Activated CD4-positive, alpha-beta memory T cell treated with anti-CD3 and anti-CD28 coated beads, Interleukin-2, amount 10 ng/mL, durations not matched to agents 7 days and 5 days (primary cell): ENCODE measurements at places on chromosomes 16 and 17. TPM values are rescaled to one million over a fixed set of nuclear protein-coding genes. Genes with fewer than 3 reads are reported as not detected.
A peak's percentile ranks its signal among the peaks of the same experiment; 100 is the strongest.

Gene MT1F
- 15.8 TPM for total RNA-seq

- DNase-seq: peak; percentile 57
Observed at GRCh38 chr17:65055708-65056638, 567 bp downstream of the GNA13 start.

GRCh38 chr16:26186091-26186615, 494.4 kb downstream of the HS3ST4 start:
- DNase-seq: no peak

DNA sequence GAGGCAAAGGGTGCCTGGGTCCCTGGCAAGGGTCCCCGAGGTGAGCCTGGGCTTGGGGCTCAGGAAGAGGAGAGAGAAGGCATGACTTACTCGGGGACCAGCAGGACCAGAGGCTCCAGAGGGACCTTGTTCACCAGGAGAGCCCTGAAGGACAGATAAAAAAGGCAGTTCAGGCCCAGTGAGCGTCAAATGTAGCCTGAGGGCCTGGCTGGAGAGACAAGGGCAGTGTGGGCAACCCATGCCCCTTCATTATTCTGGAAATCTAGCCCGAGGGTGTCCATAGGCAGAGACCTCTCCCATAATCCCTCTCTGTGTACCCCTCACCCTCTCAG, 14.1 kb downstream of the COL1A1 start:
- no peak for DNase-seq

DNA sequence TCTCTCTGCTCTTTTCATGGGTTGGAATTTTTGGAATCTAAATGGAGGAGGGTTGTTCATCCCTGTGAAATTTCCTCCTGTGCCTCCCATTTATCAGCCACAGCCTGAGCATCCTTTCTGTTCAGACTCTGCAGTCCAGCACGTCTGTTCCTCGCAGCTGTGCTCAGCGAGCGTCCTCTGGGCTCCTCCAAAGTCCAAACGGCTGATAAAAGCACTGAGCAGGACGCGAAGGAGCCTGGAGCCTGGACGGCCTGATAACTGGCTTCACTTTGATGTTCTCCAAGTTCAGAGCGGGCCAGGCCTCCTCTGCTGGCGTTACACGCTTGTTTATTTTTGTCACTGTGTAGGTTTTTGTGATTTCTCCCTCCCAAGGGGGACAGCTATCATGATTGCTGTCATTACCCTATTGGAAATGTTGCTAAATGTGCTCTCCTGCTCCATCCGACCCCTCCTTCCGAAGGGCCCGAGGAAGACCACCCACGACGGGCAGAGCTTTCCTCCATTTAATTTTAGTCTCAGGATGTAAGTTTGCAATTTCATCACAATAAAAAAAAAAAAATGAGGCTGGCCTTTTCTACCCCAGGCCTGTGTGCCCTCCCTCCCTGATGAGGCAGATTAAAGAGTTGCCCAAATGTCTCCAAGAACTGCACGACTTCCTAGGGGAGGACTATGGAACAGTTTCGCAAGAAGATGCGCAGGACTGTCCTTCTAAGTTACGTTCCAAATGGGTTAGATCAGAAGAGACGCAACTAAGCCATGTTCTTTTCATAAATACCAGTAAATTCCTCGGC, 290.5 kb upstream of the FOXF1 start:
- no peak for DNase-seq

DNA sequence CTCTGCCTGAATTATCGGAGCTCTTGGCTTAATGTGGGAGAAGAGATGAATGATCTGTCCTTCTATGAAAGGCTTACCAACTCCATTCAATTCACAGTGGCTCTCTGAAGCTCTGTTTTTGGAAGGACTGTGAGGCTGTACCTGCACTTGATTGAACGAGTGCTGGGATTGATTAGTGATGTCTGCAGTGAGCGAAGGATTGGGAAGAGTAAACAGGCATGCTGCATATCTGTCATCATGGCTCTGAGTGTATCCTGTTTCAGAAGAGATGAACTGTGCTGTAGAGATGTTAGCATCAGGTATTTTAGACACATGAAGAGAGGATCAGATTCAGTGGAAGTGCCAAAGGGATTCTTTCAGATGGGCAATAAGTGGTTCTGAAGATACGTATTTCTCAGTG, 564.0 kb downstream of the MAF start:
- DNase-seq: no peak

DNA sequence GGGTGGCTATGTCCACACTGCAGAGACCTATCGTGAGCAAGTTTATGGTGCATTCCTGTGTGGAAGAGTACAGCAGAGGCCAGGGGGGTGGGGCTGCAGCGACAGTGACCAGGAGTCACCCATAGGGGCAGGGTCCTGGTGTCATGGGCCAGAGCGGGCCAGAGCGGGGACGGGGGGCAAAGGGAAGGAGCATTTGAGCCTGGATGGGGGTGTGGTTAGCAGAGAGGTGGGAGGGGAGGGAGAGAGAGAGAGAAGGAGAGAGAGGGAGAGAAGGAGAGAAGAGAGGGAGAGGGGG, 17.8 kb downstream of the JPH3 start:
- DNase-seq: no peak

DNA sequence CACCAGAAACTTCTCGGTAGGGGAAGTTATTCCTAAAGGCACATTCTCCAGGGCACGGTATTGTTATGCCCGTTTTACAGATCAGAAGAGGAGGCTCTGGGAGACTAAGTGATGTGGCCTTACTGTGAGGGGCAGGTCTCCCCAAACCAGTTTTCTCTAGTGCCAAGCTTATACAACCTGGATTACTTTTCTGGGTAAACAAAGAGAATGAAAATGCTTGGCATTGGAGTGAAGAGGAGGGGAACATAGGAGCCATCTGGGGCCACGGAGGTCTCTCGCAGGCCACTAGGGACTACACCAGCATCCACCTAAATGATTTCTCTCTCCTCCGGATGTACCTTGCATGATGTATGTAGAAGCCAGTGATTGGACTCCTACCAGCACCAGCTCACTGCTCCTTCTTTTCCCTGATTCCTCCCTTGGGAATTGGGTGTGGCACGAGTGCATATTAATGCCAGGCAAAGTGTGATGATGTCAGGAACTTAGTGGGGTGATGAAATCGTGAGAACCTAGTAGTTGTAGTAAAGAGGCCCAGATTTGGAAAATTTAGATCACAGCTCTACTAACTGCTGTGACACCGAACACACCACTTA, 674 bp downstream of the TOM1L1 start:
- no peak for DNase-seq

- DNase-seq: no peak
Observed at GRCh38 chr17:45905814-45906213, 11.5 kb downstream of the MAPT start.

GRCh38 chr16:87528690-87529579, 36.1 kb upstream of the ZCCHC14 start:
- no peak for DNase-seq

DNA sequence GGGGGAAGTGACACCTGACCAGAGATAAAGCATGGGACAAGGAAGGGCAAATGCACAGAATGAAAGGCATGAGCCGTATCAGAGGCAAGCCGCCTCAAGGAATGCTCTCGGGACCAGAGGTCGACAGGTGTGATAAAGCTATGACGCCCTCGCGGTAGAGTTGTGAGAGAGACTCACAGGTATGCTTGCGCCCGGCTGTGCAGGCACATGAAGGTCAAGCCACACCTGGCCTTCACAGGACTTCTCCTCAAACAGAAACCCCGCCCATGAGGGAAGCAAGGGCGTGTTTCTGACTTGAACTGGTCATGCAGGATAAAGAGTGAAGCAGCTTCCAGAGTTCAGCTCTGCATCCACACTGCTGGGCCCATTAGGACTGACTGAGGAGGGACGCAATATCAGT, 7.8 kb downstream of the NCBP3 start:
- DNase-seq: no peak

DNA sequence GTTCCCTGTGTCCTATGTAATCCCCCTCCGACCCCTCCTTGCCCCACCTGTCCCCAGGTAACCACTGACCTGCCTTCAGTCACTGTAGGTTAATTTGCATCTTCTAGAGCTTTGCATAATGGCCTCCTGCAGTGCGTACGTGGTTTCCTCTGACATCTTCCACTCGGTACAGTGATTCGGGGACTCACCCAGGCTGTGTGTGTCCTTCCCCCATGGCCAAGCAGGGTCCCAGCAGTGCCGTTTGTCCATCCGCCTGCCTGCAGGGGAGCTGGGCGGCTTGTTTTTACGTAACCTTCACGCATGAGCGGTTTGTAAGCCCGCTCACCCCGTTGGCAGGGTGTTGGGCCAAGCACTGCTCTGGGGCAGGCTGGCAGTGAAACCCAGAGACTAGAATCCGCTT, 7.9 kb downstream of the MAPK8IP3 start:
- DNase-seq: no peak

GRCh38 chr16:10597187-10597601, 16.8 kb upstream of the EMP2 start:
- DNase-seq: no peak

Gene HSD11B2
- not detected for total RNA-seq

- no peak for DNase-seq
Observed at GRCh38 chr16:25317732-25318316, 60.2 kb upstream of the ZKSCAN2 start.

Gene DNAH3
- total RNA-seq: 0.03 TPM

GRCh38 chr17:70276906-70277305, 107.6 kb downstream of the KCNJ2 start:
- DNase-seq: no peak

DNA sequence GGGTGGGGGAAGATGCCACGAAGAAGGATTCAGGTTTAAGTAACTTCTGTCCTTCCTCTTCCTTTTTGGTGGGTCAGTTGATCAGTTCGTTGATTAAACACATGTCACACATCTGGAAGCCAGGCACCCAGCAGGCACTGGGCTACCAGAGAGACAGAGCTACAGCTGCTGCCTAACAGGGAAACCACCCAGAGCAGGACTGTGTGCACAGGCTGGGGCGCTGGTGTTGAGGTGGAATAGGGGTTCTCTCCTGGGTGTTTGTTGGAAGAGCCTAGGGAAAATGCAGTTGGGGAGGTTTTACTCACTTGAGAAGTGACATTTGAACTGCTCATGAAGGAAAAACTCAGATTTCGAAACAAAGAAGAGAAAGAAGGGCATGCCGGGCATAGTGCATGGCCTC, 152.4 kb downstream of the IRX5 start:
- DNase-seq: no peak

- DNase-seq: no peak
Observed at GRCh38 chr16:16021988-16022682, 72.7 kb downstream of the ABCC1 start.

- no peak for DNase-seq
Observed at GRCh38 chr17:13788385-13788784, 186.7 kb upstream of the HS3ST3A1 start.

GRCh38 chr17:14474591-14474990, 173.7 kb downstream of the HS3ST3B1 start:
- DNase-seq: no peak

- no peak for DNase-seq
Observed at GRCh38 chr16:75222271-75222783, 3.5 kb downstream of the CTRB1 start.

DNA sequence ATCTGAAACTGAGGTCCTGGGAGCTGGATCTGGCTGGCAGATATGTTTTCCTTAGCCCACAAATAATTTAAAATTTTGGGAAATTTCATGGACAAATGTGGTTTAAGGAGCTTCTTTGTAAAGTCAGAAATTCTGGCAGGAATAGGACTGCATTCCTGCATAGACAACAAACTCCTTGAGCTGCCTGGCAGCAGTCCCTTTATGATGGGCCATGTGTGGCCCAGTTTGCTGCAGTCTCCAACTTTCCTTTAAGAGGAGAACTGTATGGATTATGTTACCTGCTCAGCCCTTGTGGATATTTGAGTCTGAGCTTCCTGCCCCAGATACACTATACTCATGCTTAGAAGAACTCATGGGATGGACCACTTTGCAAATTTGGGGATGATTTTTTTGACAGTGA, 48.5 kb upstream of the HS3ST2 start:
- DNase-seq: no peak

DNA sequence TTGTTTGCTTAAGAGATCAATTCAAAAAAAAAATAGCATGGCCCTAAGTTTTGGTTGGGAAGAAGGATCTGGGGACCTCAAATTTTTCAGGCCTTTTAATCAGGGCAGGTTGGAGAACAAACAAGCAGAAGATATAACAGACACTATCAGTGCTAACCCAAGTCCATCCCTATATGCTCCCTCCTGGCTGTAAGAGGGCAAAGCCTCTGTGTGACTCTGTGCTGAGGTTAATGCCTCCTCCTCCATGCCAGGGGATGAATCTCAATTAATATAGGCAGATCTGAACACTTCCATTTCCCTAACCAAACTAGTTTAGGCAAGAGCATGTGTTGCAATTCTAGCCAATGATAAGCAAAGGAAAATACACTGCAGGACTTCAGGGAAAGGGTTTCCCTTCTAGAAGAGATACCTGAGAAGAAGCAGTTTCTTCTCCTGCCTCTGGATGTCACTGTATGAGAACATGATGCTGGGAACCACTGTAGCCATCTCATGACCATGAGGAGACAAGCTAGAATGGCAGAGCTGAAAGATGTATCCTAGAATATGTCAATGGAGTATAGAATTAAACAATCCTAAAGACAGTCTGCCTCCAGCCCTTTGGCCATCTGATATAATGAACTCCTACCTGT, 76.0 kb downstream of the CHD9NB start:
- DNase-seq: no peak

GRCh38 chr17:21201874-21202273, 12.1 kb downstream of the TMEM11 start:
- DNase-seq: no peak

GRCh38 chr17:18262111-18262510, 1.6 kb downstream of the MIEF2 start:
- DNase-seq: no peak

Gene SLC5A11
- not detected for total RNA-seq

GRCh38 chr17:62172492-62173291, 107.6 kb upstream of the MED13 start:
- no peak for DNase-seq

GRCh38 chr16:14489460-14489859, 140.6 kb downstream of the PARN start:
- no peak for DNase-seq

Gene GRB7
- total RNA-seq: 0.30 TPM

DNA sequence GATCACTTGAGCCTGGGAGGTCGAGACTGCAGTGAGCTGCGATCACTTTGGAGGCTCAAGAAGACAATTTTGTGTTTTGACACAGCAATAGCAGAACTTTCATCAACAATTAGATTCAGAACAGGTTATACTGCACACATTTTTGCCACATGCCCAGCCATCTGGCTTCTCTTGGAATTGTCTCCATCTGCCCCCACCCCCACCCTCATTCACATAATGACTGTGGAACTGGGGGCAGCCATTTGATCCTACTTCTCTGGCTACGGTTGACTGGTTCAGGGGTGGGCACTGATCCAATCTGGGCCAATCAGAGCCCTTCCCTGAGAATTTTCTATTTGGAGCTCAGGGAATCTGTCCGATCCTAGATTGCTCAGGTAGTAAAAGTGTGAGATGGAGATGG, 14.0 kb downstream of the TMEM92 start:
- DNase-seq: no peak

DNA sequence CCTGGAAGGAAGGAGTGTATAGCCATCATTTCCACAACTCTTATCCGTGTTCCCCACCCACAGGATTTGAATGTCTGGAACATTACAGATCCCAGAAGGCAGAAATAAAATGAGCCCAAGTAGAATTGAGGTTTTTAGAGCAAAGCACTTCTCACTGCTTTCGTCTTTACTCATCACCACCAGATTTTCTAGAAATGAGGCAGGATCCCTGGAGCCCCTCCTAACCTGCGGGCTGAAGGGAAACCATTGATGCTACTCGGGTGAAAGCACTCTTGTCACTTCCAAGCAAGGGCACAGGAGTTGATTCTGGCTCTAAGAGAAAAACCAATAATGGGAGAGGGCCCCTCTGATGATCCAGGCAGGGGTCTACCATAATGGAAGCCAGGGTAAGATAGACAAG, 2.8 kb upstream of the ALDOC start:
- DNase-seq: peak; percentile 61

Gene ZNF750
- not detected for total RNA-seq

Gene CALCOCO2
- 176 TPM for total RNA-seq
